ENCODE measurements at places on chromosomes 4 and X.
A peak's percentile ranks its signal among the peaks of the same experiment; 100 is the strongest.

DNA sequence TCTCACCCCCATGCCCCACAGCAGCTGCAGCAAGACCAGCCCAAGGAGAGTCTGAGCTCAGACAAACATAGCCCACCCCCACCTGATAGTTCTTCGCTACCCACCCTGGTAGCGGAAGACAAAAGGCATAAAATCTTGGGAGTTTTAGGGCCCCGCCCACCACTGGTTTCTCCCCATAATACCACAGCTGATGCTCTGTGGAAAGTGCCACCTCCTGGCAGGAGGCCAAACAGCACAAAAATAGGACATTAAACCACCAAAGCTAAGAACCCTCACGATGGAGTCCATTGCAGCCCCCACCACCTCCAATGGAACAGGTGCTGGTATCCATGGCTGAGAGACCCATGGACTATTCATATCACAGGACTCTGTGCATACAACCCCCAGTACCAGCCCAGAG lies 226.7 kb downstream of the SNCA start:
- DNase-seq, result no peak

DNA sequence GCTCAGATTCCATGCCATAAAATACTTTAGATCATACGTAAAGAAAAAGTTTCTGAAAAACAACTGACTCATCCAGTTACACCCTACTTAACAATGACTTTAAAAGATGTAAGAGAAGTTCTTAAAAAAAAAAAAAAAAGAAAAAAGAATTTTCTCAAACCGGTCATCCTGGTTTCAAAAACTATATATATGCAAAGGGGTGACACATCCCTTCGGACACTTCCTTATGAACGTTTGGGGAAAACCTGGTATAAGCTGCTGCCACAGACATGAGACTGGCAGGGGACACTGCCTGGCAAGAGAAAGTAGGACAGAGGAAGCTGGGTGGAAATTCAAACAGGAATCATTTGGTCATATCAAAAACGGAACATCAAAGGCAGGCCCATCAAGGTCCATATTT lies 81.2 kb upstream of the PRSS48 start:
- DNase-seq, result peak; percentile 87

- DNase-seq, result no peak
Observed at GRCh38 chrX:9919632-9920172, 47.5 kb upstream of the CLDN34 start.

DNA sequence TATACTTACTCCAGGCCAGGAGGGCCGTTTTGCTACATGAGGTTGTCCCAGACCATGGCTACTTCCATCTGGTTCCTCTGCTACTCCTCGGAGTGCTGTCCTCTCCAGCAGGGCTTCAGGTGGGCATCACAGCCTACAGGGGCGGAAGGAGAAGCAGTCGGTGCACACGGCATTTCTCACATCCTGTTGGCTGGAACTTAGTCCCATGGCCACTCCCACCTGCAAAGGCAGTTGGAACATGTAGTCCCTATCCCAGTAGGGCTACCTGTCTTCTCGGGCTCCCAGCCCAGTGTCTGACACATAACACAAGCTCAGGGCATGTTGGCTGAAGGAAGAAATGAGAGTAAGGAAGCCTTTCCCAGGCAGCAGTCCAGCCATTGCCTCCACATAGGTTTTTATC lies 7.7 kb upstream of the STK32B start:
- DNase-seq, result no peak

Data from dermis microvascular lymphatic vessel endothelial cell (primary cell).